ENCODE measurements at places on chromosomes 1 and 21. TPM values are rescaled to one million over a fixed set of nuclear protein-coding genes. Genes with fewer than 3 reads are reported as not detected.

Gene ADAM30
- total RNA-seq: not detected

Gene SLAMF6
- total RNA-seq: not detected

Gene DAB1
- 93.9 TPM for total RNA-seq

Gene C1orf94
- total RNA-seq: 1.3 TPM

Gene ACTL8
- total RNA-seq: not detected

Gene KRTAP19-3
- not detected for total RNA-seq

Gene NR1I3
- not detected for total RNA-seq

Gene HES4
- 24.7 TPM for total RNA-seq

Gene KCNJ10
- 3.4 TPM for total RNA-seq

Gene IVL
- total RNA-seq: not detected

Gene LENEP
- 2.5 TPM for total RNA-seq

Gene CAPN9
- total RNA-seq: not detected

Data from parietal lobe (tissue), 2 donors.